GM13976 (cell line): ENCODE measurements at places on chromosomes 6 and 20.

DNA sequence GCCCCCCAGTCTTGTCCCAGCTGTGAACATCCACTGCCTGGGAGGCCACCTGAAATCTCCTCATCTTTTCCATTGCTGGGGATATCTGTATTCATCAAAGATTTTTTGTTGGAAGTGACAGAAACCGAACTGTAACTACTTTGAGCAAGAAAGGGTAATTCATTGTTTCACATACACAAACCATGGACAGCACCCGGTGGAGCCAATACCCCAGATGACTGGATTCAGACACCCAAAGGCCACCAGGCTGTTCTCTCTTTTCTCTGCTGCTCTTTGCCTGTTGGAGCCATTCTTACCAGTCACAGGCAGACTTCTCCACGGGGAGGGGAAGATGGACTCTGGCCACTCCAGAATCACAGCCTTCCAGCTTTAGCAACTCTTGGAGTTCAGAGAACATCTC is 11.7 kb upstream of the RALY start:
- DNase-seq: no peak

- DNase-seq: no peak
These were observed 20.8 kb upstream of the PAX1 start for GRCh38 chr20:21684671-21685070.

- no peak for DNase-seq
These were observed at the start of gene TREM2 for GRCh38 chr6:41162687-41163418. TSS of gene TREM2 (minus strand) at chr6:41163116. CDS start at chr6:41163082, 34 bp downstream.

DNA sequence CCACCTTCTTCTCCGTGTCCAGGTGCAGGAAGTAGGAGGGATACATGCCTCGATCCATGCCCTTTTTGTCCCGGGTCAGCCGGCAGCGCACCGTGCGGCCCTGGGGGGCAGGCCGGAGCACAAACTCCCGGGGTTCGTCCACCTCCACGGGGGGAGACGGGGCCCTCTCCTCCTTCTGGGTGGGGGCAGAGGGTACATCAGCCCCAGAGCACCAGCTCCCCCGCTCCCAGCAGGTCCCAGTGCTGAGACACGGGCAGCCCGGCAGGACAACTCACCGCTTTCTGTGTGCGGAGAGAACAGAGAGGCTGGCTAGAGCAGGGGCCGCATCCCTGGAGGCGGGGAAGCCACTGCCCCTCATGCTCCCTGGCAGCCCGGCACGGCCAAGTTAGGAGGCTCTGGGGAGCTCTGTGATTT is 6.7 kb downstream of the TULP1 start:
- no peak for DNase-seq

DNA sequence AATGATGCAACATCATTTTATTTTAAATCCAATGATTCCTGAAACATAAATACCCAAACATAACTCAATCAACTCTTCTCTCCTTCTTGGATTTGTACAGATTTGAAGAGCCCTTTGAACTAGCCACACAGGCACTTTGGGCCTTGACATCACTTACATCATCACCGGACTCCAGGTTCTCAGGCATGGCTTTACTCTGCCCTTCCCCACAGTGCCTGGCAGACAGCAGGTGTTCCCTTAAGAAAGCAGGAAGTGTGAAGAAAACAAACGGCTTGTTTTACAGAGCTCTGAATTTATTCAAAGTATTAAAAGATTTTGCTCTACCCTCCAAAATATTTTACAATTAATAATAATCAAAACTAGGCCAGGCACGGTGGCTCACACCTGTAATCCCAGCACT is 54.8 kb upstream of the GCM1 start:
- DNase-seq: no peak

DNA sequence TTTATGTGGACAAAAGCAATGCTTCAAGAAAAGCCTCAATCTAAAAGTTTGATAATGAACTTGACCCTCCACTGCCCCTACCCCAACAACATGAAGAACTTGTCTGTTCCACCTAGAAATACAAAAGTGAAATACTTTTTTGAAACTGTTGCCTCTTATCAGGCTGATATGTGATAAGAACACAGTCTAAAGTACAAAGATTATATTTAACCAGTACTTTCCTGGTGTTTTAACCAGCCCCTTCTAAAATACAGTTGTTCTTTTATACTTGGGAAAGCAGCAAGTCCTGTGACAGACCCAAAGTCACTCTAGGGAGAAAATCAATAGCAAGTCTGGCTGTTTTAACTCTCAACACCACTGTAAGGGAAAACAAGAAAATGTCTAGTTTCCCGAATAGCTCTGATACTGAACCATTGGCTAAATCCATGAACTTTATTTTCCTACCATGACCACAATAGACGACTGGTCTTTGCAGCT is 6.6 kb downstream of the OARD1 start:
- no peak for DNase-seq

DNA sequence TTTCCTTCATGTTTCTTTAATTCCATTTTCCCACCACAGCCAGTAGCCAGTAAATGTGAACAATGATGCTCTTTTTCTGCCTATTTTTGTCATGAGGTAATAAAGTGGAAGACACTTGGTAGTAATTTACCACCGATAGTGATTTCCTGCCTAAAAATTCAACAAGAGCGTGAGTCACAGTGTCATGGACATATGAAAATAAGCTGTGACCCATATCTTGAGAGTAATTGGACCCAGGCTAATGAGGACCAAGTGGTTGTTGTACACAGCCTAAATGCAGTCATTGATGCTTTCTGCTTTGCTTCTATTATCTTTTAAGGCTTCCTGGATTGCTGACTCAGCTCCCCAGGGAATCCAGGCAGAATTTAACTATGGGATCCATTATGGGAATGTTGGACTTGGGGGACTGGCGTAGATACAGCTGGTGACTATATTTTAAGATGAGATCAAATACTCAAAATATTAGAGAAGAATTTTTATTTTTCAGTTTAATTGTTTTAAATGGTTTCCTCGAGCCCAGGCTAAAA is 265.9 kb upstream of the FERMT1 start:
- DNase-seq: no peak
